Sigmoid colon (tissue), 7 donors: ENCODE measurements at places on chromosomes 1 and 21. TPM values are rescaled to one million over a fixed set of nuclear protein-coding genes. Genes with fewer than 3 reads are reported as not detected.

ADCY10 gene
- polyA plus RNA-seq = 0.92 TPM

HRNR gene
- not detected for polyA plus RNA-seq

CFAP107 gene
- polyA plus RNA-seq = under 0.01 TPM

KIAA0040 gene
- 6.6 TPM for polyA plus RNA-seq

DNA sequence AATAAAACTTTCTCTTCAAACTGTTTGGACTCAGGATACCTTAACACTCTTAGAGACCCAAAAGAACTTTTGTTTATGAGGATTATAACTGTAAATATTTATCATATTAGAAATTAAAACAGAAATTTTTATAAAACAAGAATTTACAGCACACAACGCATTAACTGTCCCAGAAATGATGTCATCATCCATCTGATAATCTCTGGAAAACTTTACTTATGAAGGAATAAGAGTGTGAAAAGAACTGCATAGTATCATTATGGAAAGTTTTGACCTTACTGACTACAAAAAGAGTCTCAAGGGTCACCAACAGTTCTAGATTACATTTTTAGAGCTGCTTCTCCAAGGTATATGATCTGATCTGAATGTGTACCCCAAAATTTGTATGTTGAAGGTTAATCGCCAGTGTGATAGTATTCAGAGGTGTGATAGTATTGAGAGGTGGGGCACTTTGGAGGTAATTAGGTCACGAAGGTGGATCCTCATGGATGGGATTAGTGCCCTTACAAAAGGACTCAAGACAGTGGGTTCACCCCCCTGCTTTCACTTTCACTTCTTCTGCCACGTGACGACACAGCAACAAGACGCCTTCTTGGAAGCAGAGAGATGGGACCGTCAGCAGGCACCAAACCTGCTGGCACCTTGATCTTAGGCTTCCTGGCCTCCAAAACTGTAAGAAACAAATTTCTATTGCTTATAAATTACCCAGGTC is 95.7 kb upstream of the NR5A2 start:
- H3K4me3 ChIP-seq = no peak overlapping the region
- no peak for DNase-seq
- H3K27me3 ChIP-seq = no peaks in the 10 kb centered on the region

DNA sequence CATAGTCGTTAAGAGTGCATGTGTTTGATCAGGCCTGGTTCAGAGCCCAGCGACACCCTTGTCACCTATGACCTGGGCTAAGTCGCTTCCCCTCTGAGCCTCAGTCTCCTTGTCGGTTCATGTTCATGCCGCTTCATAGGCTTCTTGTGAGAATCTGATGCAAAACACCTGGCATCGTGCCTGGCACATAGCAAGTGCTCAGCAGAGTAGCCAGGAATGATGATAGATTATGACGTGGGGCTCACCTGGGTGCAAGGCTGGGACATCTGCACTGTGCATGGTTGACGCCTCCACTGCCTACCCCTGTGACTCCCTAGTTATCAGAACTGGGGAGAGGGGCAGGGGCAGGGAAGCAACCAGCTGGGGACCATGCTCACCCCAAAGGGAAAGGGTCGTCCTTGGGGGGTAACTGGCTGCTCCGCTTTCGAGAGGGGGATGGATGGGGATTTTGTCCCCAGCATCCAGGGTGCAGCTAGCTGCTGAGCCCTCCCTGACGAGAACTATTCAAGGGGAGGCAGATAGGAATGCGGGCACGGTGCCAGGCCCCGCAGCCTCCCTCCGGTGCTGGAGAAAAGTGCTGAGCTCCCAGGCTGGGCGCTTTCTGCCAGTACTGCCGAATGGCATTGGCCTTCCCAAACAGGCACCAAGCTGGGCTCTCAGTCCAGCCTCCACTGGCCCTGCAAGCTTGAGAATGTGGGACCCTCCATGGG is 9.3 kb downstream of the EFHD2 start:
- H3K27ac ChIP-seq = peak overlapping the region; percentile 8
- no peaks in the 10 kb centered on the region for H3K36me3 ChIP-seq
- no peaks in the 10 kb centered on the region for H3K27me3 ChIP-seq
- H3K4me3 ChIP-seq = no peak overlapping the region

GRCh38 chr1:118321840-118322239 is 136.8 kb upstream of the SPAG17 start:
- no peaks in the 10 kb centered on the region for H3K27me3 ChIP-seq
- no peaks in the 10 kb centered on the region for H3K36me3 ChIP-seq
- no peak overlapping the region for H3K27ac ChIP-seq
- no peak for DNase-seq
- H3K4me3 ChIP-seq = no peak overlapping the region

DNA sequence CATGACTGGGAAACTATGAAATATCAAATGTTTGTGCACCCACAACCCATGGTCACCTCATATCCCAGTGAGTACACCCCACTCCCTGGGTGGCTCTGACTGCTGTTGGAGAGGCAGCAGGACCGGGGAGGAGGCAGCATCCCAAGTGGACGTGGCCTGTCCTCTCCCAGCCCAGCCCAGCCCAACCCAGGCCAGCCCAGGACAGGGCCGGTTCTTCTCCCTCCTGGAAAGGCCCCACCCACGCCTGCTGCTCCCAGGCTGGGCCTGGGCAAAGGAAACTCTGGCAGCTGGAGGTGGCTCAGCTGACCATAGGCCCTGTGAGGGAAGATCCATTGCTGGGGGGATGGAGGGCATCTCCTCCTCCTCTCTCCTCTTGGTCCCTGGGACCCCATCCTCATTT is 19.1 kb downstream of the MATN1 start:
- H3K4me1 ChIP-seq = peaks cover 41% of the 10 kb centered on the region
- peak overlapping the region; percentile 83 for H3K27ac ChIP-seq
- H3K27me3 ChIP-seq = no peaks in the 10 kb centered on the region
- DNase-seq = peak; percentile 92
- no peaks in the 10 kb centered on the region for H3K36me3 ChIP-seq

DNA sequence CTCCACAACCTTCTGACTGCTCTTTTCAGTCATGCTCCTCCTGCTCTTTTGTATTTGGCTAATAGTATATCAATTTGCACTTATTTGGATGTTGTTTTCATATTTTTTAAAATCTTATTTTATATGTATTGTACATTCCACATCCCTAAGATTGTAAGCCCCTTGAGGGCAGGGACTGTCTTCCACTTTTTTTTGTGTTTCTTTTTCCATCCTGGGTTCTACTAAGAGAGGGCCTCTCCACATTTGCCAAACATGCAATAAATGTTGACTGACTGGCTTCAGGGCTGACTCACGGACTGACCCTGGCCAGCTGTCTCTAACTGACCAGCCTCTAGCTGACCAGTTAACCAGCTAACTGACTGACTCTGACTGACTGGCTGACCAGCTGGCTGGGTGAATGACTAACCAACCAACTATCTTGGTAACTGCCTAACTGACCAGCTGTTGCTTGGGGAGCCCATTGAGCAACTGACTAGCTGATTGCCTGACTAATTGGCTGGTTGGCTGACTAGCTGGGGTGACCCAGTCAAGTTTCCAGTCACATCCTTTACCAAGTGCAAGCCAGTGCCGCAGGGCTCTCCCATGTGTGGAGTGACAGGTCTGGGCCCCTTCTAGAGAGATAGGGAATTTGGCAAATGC is 16.1 kb downstream of the CSF1 start:
- DNase-seq = no peak
- peak overlapping the region; percentile 74 for H3K27ac ChIP-seq

DNA sequence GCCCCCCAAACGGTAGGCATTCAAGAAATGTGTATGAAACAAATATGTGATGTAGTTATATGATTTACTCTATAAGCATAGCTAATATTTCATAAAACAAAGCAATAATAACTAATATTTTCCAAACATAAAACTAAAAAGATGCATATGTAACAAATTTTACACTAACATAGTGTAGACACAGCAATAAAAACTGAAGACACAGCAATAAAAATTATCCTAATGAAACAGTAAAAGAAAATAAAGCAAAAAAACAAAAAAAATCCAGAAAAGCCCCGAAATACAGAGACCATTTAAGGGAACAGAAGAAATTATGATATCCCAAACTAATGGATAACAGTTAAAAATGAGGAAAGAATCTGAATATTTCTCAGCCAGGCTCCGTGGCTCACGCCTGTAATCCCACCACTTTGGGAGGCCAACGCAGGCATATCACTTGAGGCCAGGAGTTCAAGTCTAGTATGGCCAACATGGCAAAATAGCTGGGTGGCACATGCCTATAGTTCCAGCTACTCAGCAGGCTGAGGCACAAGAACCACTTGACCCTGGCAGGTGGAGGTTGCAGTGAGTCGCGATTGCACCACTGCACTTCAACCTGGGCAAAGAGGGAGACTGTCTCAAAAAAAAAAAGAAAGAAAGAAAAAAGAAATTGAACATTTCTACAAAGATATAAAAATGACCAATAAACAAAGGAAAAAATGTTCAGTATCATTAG is 38.2 kb upstream of the PSMG1 start:
- no peaks in the 10 kb centered on the region for H3K27me3 ChIP-seq
- H3K27ac ChIP-seq = no peak overlapping the region
- peaks cover 86% of the 10 kb centered on the region for H3K36me3 ChIP-seq
- H3K4me3 ChIP-seq = no peak overlapping the region
- no peak for DNase-seq
